T-helper 1 cell (primary cell): ENCODE measurements at places on chromosomes 4 and X.

DNA sequence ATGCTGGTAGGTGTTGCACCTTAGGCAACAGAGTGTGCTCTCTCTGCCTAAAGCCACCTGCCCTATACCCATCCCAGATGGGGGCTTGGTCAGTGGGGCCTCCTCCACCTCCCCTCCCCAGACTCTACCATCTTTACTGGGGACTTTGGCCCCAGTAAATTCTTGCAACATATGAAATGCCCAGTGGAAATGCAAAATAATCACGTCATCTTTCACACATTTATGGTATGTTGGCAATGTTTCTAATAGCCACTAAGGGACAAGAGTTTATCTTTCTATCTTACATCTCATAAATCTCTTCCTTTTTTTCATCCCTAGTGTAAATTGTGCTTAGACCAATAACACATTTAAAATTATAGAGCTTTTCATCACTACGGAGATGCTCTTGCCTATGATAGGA is 103.0 kb upstream of the MAML3 start:
- DNase-seq: no peak

- DNase-seq: no peak
Measured at GRCh38 chr4:19193274-19193981, 1058.3 kb upstream of the SLIT2 start.

DNA sequence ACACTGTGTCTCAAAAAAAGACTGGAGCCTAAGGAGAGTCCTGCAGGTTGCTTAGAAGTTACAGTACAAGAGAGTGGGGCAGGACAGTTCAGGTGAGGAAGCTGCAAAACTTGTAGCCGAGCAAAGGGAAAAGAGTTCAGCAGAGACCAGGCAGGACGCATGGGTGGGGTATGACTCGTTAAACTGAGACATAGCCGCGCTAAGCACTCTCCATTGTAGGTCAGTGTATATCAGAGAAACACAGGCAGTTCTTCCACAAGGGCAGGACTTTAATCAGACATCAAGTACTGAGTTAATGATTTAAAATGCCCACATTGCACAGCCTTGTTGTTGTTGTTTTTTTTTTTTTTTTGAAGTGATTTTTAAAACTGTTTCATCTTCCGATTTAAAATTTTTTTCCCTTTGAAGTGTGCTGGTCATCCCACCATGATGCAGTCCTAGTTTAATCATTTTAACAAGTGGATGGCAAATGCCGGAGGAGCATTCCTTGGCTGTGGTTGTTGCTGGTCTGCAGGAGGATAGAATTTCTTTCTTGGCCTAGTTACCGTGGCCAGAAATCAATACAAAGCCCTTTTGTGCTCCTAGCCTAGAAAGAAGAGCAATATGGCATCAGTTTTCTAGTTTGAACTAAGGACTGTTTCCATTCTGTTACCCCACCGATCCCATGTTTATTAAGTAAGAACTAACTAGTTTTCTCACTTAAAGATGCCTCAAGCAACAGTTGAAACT is 10.3 kb downstream of the LAP3 start:
- DNase-seq: no peak

DNA sequence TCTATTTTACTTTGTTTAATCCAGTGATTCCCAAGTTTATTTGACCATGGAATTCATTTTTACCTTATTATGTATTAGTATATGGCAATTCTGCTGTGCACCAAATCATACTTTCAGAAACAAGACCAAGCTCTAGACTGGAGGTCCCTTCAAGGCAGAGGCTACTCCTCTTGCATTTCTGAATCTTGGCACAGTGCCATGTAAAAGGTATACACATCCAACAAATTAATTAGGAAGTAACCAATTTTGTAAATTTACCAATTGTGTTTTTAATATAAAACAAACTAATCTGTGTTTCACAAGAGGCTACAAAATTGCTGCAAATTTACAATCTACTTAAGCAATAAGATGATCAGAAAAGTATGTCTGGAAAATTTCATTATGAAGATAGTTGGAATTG is 712.2 kb upstream of the HS3ST1 start:
- DNase-seq: no peak

GRCh38 chrX:20374900-20375438 is 108.3 kb upstream of the RPS6KA3 start:
- DNase-seq: no peak
